CD4-positive, alpha-beta memory T cell (primary cell): ENCODE measurements at places on chromosomes 5 and 9.

- no peak for DNase-seq
Observed at GRCh38 chr5:91830361-91830953, 447.3 kb upstream of the ARRDC3 start.

- no peak for DNase-seq
Observed at GRCh38 chr5:143953851-143954250, 141.9 kb downstream of the HMHB1 start.

- no peak for DNase-seq
Observed at GRCh38 chr9:114932502-114932901, 2.1 kb upstream of the TNFSF8 start.

- no peak for DNase-seq
Observed at GRCh38 chr5:113056988-113057387, 80.4 kb downstream of the DCP2 start.
